GM19239 (cell line): ENCODE measurements at places on chromosomes 3 and 15.

DNA sequence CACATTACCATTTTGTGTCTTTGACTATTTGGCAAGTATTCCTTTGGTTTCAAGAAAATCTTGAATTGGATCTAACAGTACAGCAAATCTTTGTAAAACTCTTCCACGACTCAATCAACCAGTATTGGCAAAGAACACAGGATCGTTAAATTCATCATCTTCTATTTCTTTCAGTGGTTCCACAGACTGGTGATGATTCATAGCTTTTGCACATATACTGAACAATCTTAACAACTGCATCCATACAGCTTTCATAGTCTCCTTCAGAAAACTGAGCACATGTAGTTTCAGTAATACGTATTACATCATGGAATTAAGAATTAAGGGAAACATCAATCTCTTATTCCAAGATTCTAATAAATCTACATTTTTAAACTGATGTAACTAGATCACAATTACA, 91.6 kb upstream of the LIPC start:
- no peak for DNase-seq

DNA sequence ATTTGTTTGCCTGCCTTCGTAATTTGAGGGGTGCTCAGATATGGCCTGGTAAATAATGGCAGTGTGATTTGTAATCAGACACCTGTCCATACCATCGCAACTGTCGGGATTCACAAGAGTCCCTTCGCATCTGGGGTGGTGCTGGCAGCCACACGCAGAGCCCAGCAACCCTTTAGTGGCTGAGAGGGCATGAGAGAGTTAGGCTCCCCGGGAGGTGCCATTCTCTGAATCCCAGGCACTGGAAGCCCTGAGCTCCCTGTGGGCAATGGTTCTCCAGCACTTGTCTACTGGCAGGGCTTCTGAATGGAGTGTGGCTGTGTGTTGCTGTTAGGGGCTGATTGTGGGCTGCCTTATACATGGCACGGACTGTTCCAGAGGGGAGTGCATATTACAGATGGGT, 230.1 kb downstream of the EBLN2 start:
- no peak for DNase-seq

- no peak for DNase-seq
These were observed 96.8 kb downstream of the DHX36 start for GRCh38 chr3:154227531-154227930.

DNA sequence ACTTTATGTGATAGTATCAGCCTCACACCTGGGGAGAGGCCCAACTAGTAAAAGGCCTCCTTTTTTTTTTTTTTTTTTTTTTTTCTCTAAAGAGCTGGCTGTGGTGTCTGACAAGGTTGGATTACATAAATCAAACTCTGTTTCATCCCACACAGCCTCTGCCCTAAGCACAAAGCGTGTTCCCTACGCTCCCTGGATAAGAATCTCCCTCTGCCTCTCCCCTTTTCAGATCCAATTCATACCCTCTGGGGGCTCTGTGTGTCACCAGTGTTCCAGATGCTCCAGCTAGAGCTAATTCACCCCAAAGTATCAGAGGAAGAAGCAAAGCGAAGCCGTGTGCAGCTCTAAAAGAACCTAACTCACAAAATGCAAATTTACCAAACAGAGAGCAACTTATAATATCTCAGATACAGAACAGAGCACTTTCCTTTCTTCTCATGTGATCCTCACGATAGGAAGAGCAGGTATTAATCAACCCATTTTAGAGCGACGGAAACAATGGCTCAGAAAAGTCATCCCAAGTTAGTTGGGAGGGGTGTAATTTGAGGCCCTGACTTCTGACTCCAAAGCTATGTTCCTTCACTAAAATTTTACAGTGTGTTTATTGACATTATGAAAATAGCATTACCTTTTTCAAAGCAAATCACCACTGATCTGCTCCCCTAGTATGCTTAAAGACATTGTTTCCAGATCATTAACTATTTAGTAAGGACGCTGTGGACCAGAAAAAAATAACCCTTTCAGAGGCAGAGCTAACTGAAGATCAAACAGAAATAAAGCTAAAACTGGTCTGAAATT, 12.4 kb downstream of the BMF start:
- no peak for DNase-seq

- no peak for DNase-seq
These were observed 935.0 kb downstream of the ROBO1 start for GRCh38 chr3:78832785-78833204.

GRCh38 chr3:70951316-70951715, 632.2 kb downstream of the FOXP1 start:
- DNase-seq: no peak

GRCh38 chr15:36313021-36313420, 266.4 kb upstream of the CDIN1 start:
- DNase-seq: no peak

- DNase-seq: no peak
These were observed 48.2 kb upstream of the MYO5C start for GRCh38 chr15:52343831-52344230.

DNA sequence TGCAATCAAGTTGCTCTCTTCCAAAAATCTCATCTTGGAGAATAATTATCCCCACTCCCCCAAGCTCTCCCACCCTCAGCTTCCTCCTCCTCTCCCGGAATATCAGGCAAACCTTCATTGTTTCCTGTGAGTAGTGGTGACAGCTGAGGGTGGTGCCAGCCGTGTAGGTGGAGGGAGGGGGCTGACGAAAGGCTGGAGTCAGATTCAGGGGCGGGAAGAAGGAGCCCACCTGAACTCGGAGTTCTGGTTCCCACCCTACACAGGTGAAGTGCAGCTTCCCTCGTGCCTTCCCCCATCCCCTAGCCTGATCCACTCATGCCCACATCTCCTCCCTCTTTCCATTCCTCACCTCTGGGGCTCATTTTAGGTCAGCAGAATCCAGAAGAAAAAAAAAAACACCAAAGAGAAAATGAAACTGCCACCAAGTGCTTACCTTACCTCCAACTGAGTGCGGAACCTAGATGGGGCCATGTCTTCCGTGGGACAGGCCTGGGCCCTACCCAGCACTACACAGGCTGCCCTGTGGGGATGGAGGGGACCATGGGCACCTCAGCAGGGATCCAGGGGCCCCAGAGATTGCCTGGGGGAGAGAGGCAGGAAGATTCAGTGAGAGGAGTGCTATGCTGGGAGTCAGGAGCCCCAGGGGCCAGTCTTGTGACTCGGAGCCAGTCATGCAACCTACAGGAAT, 81.3 kb downstream of the ADCY5 start:
- no peak for DNase-seq

- DNase-seq: no peak
These were observed 311.8 kb upstream of the TRIM42 start for GRCh38 chr3:140365872-140366697.

- DNase-seq: no peak
These were observed 56.1 kb upstream of the GALNT15 start for GRCh38 chr3:16118396-16118795.

DNA sequence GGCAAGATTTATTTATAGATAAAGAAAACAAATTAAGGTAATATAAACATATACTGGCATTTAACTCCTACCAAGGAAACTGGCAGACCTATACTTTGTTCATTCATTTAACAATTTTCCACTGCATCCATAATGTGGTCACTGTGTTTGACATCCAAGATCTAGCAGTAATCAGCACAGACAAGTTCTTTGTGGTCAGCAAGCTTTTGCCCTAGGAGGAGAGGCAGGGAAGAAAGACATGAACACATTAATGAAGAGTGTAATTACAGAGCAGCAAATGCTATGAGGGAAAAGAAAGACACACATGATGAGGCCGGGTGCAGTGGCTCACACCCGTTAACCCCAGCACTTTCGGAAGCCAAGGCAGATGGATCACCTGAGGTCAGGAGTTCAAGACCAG, 34.4 kb downstream of the SUCLG2 start:
- no peak for DNase-seq

- DNase-seq: no peak
These were observed 117.0 kb downstream of the MBNL1 start for GRCh38 chr3:152385761-152386160.

GRCh38 chr3:155158346-155159037, 78.4 kb downstream of the MME start:
- no peak for DNase-seq

- no peak for DNase-seq
These were observed 27.4 kb upstream of the ALPK3 start for GRCh38 chr15:84789762-84790161.

DNA sequence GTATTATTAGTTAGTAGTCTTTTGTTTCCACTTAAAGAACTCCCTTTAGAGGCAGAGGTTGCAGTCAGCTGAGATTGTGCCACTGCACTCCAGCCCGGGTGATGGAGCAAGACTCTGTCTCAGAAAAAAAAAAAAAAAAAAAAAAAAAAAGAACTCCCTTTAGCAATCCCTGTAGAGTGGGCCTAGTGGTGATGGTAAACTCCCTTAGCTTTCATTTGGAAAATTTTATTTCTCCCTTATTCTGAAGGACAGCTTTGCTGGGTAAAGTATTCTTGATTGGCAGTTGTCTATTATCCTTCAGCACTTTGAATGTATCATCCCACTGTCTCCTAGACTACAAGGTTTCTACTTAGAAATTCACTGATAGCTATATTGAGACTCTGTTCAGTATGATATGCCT, 46.0 kb downstream of the RPL39L start:
- DNase-seq: no peak

GRCh38 chr3:145070795-145071194, 1090.2 kb downstream of the PLOD2 start:
- no peak for DNase-seq

DNA sequence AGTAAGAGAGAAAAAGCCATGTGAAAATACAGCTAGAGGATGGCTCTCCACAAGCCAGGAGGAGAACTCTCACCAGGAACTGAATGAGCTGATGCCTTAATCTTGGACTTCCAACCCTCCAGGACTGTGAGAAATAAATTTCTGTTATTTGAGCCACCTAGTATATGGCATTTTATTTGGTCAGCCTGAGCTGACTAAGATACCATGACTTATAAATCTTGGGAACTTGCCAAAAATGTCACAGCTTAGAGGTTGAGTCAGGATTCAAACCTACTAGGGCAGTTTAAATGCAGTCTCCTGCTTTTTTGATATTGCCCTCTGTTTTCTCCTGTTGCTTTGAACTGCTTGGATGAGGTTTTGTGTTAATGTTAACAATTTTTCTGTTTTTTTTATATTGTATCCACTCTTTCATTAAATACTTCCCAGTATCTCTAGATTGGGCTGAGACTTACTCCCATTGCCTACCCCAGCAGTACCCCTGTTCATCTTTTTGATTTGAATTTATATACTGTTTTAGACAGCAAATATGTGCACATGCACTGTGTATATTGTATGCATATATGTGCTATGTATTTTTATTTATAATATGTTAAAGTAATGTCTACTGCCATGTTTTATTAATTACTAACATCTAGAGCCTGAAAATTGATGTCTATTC, 1223.2 kb downstream of the OTOL1 start:
- no peak for DNase-seq

GRCh38 chr3:131713416-131714123, 210.8 kb upstream of the MRPL3 start:
- no peak for DNase-seq

DNA sequence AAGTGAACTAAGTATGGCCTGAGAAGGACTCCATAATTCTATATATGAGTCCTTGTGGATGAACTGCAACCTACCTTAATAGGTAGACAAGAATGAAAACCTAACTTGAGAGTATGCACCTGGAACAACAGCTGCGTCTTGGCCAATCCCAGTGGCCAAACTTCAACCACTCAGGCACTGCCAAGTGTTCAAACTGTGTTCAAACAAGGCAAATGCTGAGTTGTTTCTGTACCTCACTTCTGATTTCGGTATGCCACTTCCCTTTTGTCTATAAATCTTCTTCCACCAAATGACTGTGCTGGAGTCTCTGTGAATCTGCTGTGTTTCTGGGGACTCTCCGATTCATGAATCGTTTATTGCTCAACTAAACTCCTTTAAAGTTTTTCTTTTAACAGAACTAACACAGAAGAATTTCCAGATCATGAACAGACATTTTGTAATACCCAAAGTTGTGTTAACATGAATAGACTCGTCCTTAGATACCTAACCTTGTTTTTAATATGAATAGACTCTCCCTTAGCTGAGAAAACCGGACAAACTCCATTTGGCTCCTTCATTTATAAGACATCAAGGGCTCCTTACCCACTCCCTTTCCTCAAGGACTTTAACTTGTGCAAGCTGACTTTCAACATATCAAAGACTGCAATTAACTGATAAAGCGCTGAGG, 4.1 kb downstream of the ZNF717 start:
- DNase-seq: no peak

DNA sequence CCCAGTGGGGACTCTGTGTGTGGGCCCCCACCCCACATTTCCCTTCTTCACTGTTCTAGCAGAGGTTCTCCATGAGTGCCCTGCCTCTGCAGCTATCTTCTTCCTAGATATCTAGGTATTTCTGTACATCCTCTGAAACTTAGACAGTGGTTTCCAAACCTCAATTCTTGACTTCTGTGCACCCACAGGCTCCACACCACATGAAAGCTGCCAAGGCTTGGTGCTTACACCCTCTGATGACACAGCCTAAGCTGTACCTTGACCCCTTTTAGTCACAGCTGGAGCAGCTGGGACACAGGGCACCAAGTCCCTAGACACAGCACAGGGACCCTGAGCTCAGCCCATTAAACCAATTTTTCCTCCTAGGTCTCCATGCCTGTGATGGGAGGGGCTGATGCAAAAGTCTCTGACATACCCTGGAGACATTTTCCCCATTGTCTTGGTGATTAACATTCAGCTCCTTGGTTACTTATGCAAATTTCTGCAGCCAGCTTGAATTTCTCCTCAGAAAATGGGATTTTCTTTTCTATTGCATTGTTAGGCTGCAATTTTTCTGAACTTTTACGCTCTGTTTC, 304.5 kb downstream of the OTOL1 start:
- DNase-seq: no peak

- DNase-seq: peak; percentile 15
These were observed 522 bp downstream of the MED12L start for GRCh38 chr3:151085889-151086483.

- DNase-seq: no peak
These were observed 5.9 kb downstream of the TAGLN3 start for GRCh38 chr3:112004669-112005068.

DNA sequence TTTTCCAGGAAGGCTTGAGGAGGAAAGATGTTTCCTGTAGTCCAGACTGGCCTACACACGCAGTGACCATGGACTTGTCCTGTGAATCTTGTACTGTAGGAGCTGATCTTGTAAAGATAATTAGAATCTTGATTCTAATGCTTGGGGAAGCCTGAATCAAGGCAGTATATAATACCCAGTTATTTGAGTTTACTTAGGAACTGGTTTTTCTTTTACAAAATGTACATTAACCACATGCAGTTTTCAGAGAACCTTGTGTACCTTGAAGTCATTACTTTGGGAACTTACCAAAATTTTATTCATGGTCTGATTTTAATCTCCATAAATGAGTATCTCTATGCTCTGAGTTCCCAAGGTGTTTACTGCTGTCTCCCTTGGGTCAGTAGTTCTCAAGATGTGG, 439.9 kb upstream of the AZI2 start:
- DNase-seq: no peak
